ENCODE measurements at places on chromosomes 7 and 10. TPM values are rescaled to one million over a fixed set of nuclear protein-coding genes. Genes with fewer than 3 reads are reported as not detected.

ASAH2B gene
- total RNA-seq = 0.74 TPM

GRCh38 chr7:105028004-105028403 is 14.0 kb downstream of the KMT2E start:
- DNase-seq = no peak

GRCh38 chr10:129259128-129259815 is 207.8 kb upstream of the MGMT start:
- DNase-seq = no peak

ZFAND4 gene
- 19.4 TPM for total RNA-seq

DNA sequence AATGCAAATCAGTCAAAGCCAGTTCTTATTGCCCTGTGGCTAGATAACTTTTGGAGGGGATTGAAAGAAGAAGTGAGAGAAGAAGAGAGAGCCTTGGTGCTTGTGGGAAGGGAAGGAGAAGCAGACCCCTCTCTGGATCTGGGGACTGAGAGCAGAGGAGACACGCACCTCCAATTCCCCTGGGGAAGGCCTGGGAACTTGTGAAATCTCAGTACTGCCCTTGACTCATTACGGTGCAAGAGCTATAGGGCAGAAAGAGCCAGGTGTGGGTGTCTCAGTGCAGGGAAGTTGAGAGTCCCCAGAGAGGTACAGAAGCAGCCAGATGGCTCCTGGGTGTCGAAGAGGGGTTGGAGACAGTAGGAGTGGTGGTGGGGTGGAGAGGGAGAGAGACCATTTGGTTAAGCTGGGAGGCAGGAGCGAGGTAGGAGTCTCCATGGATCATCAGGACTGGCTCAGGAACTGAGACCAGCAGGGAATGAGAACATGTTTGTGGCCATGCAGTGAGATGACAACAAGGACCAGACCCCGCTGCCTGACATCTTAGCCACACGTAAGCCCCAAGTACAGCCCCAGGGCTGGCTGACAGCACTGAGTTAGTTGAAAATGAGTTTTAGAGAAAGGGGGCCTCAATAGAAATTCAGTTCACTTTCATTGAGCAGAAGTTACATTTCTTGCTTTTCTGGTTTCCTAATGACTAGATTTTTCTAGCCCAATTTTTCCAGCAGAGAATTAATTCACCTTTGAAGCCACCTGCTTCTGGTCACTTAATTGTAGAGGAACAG is 238.2 kb downstream of the BUB3 start:
- DNase-seq = peak; percentile 37

DNA sequence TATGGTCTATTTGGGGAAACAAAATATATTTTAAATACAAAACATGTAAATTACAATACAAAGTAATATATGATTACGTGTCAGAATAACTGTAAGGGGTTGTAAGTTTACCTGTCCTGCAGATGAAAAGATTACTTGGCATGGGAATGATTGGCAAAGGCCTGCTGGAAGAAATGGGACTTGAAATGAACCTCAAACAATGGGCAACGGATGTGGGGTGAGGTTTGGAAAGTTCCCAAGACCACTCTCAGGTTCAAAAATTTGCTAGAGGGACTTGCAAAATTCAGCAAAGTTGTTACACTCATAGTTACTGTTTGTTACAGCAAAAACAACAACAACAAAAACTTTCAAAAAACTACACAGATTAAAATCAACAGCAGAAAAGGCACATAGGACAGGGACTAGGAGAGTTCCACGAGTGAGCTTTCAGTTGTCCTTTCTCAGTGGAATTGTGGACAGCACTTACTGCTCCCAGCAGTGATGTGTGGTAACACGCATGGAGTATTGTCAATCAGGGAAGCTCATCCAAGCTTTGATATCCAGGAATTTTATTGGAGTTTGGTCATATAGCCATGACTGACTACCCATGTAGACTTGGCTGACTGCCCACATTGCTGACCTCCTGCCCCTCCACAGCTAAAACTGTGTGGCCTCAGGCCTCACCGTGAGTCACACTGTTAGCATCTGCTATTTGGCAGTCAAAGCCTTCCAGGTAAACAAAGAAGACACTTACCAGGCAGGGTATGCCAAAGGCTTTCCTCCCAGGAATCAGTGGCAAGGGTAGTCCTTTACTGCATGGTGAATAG is 43.8 kb downstream of the EXOC6 start:
- no peak for DNase-seq

GRCh38 chr10:88233870-88234269 is 349.2 kb downstream of the RNLS start:
- DNase-seq = no peak

DNA sequence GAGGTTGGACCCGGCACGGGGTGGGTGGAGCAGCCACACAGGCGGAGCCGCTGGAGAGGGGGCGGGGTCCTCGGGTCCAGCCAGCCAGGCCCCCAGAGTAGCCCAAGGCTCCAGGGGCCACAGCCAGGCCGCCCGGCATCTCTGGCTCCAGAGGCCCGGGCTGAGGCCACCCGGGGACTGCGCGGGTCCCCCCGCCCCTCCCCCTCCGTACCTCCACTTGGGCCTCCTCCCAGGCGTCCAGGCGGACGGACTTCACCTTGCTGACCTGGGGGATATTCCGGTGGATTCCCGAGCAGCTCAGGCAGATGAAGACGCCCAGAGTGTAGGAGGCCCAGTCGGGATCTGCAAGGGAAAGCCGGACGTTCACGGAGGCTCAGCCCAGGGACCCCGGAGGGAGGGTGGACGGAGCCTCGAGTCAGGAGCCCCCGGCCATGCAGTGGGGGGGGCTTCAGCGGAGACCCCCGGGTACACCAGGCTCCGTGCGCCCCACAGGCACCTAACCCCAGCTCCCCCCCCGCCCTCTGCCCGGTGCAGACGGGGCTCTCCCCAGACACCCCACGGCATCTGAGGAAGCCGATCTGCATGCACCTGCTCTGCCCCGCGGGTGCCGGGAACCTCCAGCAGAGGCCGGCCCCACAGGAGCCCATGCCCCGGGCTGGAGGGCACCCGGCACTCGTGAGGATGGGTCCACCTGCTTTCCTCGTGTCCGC is 19.2 kb downstream of the ADAP1 start:
- no peak for DNase-seq

DNA sequence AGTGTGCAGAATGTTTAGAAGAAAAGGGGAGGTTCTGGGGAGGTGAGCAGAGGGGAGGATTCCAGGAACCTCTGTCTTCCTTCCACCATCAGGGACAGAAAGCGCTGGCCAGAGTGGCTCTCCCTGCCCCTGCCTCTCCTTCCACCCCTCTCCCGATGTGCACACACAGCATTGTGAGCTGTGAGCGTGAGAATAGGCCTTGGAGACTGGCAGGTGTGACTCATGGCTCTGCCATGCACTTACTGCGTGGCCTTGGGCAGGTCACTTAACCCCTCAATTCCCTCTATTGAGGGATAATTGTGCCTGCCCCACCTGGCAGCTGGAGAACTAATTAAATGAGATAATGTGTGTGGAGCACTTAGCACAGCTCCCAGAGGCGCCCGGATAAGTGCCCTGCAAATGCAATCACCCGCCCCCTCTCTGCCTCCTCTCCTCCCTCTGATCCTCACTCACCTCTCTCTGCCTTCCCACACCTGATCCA is 115.4 kb downstream of the ZMIZ1 start:
- no peak for DNase-seq

DNA sequence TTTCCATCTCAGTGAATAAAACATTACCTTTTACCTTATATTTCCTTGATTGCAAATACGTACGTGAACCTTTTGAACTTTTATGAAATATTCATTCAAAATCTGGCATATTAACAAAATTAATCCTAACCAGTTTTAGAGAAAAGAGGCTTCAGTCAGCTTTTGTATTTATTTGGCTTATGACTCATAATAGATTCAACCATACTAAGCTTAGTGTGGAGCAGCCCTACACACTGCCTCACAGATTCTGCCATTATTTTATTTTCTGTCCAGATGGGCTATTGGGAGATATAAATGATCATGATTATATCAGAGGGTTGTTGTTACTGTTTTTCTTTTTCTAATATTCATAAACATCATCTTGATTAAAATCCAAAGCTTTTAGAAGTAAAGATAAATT is 325.5 kb downstream of the GPR37 start:
- DNase-seq = no peak

DNA sequence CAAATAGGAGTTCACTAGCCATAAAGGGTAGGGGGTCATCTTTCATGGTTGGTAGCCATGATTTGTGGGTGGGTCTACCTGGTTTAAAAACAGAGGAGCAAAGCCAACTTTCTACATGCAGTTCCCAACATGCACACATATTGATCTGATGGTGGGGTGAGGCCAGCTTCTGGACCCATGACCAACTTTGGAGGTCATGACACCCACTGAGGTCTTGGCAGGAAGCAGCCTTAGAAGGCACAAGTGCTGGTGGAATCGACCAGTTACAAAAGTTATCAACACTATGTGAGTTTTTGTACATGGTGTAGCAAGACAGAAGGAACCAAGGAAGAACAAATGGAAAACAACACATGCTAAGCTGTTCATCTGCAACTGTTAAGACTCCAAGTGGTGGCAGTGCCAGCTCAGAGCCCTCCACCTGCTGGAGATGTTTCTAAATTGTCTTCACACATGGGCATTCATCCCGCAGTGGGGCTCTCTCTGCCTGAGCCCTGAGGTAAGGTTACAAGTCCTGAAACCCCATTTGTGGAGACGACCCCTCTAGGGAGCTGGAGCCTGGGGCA is 101.1 kb upstream of the TCF7L2 start:
- DNase-seq = no peak

PGAM2 gene
- total RNA-seq = not detected

FOXI2 gene
- 0.25 TPM for total RNA-seq

MALRD1 gene
- 2.0 TPM for total RNA-seq

ABCC2 gene
- total RNA-seq = 1.7 TPM

GRCh38 chr10:122640921-122641320 is 58.7 kb downstream of the C10orf120 start:
- no peak for DNase-seq

DNA sequence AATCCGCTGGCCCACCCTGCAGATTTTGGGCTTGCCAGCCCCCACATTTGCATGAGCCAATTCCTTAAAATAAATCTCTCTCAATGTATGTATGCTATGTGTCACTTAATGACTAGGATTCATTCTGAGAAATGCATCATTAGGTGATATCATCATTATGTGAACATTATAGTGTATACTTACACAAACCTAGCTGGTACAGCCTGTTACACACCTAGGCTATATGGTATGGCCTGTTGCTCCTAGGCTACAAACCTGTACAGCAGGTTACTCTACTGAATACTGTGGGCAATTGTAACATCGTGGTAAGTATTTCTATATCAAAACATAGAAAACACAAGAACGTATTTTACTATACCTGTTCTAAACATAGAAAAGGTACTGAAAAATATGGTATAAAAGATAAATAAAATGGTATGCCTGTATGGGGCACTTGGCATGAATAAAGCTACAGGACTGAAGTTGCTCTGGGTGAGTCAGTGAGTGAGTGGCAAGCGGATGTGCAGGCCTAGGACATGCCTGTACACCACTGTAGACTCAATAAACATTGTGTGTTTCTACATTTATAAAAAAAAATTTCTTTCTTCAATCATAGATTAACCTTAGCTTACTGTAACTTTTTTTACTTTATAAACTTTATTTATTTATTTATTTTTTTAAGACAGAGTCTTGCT is 135.9 kb downstream of the ABCA13 start:
- DNase-seq = no peak

DNA sequence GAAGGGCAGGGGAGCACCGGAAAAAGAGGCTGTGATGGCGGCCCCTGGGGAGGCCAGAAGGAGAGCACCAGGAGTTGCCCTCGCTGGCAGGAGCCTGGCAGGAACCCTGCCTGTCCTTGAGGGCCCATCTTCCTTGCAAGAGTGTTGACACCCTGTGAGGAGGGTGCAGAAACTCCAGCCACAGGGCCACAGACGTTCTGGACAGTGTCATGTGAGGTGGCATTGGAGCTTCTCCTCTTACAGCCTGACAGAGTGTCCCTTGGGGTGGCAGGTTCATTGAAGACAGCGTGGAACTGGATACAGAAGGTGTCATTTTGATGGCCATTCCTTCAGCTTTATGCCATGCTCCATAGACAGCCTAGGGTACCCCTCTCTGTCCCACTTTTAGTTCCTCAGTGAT is 54.2 kb downstream of the RBM20 start:
- DNase-seq = no peak

GRCh38 chr7:7182156-7183060 is at the start of gene C1GALT1:
Gene C1GALT1, plus strand, starts transcription at chr7:7182544. Its CDS starts 51,776 bp downstream, at chr7:7234320.
- DNase-seq = no peak

DNA sequence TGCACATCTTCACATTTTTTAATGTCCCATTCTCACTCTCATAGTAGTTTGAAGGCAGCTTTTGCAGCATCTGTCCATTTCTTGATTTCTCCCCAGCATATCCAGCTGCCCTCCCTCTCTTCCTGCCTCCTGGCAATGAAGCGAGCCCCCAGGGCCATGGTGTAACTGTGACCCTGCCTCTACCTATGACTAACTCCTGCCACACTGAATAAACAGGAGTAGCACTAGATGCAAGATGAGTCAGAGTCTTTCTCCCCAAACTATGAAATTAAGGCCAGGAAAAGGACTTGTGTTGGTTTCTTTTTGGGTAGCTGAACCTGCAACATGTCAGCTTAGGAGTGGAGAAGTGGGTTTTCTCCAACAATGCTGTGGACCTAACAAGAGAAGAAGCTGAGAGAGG is 329.0 kb downstream of the RNLS start:
- no peak for DNase-seq

DNA sequence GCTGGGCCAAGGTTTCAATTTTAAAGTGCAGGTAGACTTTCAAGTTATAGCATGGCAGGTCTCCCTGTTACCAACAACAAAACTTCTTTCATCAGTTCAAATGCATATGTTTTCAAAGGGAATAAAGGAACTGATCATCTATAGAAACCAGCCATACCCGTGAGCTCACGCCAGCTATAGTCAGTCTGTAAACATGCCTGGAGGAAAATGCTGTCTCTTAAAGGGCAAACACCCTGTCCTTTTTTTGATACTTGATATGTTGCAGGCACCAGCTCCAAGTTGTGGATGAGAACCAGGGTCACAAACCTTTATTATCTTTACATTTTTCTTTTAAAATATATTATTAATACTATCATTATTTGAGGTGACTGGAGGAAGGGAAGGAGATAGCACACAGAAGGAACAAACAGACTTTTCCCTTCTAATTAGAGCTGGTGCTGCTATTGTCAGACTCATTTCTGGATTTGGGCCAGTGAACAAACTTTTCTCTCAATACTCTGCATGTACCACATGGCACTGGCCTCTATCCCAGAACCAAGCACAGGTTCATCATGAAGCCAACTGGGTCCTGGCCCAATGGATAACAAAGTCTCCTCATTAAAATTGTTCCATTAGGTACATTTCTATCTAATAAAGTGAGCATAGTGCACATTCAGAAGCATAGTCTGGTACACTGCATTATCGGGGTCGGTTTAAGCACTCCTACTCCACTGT is 1102.4 kb downstream of the SORCS3 start:
- no peak for DNase-seq

Data from vagina (tissue), 2 donors.